Stimulated activated CD4-positive, alpha-beta T cell treated with anti-CD3 and anti-CD28 coated beads, Interleukin-4, amount 100 ng/mL, for 1 hour (primary cell): ENCODE measurements at places on chromosomes 1 and 21.

- peak; percentile 16 for DNase-seq
Observed at GRCh38 chr1:231550448-231550781, 21.9 kb downstream of the TSNAX start.

DNA sequence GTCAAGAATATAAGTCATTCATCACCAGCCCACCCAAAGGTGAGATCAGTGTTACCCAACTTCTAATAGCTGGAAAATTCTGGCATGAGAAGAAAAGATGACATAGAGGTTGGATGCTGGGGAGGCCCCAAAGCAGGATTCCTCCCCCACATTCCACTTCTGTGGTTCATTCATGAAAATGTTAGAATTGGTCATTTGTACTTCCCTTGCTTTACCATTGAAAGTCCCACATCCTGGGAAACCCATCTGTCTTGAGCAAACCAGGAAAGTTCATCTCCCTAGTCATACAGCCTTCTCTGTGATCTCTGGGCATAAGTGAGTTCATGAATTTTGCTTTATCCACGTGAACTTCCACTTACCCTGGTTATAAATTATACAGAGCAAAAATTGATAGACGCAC, 66.8 kb downstream of the SERINC2 start:
- DNase-seq = no peak

DNA sequence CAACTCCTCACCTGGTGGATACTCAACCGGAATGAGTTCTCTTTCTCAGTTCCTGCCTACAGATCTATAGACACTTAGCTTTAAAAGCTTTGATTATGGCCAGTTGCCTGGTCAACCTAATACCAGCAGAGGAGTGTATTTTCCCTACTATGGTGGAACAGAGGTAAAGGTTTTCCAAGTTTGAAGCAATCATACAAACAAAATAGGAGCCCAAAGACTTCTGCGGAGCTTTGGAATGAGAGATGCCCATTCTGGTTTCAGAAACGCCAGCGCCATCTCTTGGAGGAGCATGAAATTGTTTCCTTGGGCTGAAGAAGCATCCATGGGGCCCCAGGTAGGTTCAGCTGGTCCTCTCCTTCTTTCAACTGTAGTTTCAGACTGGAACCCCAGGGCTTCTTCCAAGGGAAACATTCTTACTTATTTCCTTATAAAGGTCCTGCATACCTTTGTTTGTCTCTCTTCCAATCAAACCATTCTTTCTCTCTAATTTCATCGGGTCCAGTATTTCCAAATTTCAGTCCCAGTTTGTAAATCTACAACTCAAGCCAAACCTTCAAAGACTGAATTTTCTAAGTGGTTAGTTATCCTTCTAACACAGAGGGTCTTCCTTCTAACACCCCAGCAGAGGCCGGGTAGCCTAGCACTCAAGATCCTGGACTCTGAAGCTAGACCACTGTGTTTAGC, 95.9 kb downstream of the KCNJ15 start:
- DNase-seq = peak; percentile 42

GRCh38 chr1:227561241-227561907, 2.0 kb upstream of the ZNF678 start:
- DNase-seq = no peak

GRCh38 chr1:171081314-171081753, 9.4 kb upstream of the FMO3 start:
- no peak for DNase-seq

DNA sequence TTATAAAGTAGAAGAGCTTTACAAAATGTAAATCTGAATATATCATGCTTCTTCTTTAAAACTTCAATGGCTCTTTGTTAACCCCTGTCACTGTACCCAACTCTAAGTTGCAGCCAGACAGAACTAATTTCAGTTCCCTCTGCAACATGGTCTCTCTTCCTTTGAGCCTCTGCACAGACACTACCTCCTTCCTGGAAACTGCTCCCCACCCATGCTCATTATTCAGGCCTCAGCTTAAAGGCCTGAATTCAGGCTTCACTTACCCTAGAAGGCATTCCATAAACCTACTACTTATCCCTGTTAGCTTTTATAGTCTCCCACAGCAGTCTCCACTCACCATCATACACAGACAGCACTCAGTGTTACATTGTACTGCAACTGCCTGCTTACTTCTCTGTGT, 2.6 kb upstream of the EEIG2 start:
- DNase-seq = no peak

DNA sequence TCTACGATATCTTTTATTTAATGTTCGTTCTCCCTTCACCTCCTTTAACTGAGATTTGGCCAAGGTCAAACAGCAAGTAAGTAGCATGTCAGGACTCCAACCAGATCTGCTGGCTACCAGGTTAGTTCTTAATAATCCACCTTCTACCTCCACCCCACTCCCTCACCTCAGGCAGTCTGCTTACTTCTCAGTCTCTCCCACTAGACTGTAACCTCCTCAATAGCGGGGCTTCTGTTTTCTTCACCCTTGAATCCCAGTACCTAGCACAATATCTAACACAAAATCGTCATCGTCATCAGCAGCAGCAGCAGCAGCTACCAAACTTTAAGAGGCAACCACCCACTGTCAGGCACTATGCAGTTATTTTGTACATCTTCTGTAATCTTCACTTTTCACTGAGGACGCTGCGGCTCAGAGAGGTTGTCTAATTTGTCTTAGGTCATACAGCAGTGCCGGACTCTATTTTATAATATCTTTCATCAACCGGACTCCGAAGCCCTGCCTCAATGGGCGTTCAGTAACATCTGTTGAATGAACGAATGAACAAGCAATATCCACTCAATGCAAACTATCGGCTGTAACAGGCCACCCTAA, 859 bp upstream of the MAGI3 start:
- DNase-seq = no peak

DNA sequence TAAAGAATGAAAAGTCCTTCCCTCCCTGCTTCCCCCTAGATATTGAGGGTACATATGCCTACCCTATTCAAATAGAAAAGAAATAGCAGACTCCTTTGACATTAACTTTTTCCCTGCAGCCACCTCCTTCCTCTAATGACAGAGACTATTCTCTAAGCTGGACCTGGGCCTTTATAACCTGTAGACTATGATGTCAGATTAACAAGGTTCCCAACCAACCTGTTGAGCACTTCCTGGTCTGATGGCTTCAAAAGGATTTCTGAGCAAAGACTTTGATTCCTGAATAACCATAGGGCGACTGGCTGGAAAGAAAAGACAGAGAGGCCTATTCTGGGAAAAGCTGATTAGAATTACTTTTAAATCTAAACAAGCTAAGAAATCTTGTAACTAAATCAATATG, 18.4 kb upstream of the C1orf216 start:
- DNase-seq = no peak

DNA sequence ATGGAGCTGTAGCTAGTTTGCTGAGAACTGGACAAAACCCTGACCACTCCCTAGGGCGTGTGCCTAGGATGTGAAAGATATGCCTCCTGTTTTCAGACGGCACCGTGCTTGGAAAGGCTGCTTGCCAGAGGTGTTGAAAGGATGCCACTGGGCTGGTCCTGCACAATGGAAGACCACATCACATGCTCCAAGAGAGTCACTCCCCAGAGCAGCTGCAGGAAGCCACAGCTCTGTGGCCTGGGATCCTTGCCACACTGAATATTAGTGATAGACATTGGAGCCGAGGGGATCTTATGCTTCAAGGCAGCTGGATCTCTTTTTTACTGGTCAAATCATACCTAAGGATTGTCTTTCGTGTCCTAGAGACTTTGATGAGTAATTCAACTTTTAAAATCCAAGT, 6.6 kb upstream of the APP start:
- no peak for DNase-seq

- no peak for DNase-seq
Observed at GRCh38 chr1:3415260-3416090, 39.0 kb upstream of the ARHGEF16 start.

DNA sequence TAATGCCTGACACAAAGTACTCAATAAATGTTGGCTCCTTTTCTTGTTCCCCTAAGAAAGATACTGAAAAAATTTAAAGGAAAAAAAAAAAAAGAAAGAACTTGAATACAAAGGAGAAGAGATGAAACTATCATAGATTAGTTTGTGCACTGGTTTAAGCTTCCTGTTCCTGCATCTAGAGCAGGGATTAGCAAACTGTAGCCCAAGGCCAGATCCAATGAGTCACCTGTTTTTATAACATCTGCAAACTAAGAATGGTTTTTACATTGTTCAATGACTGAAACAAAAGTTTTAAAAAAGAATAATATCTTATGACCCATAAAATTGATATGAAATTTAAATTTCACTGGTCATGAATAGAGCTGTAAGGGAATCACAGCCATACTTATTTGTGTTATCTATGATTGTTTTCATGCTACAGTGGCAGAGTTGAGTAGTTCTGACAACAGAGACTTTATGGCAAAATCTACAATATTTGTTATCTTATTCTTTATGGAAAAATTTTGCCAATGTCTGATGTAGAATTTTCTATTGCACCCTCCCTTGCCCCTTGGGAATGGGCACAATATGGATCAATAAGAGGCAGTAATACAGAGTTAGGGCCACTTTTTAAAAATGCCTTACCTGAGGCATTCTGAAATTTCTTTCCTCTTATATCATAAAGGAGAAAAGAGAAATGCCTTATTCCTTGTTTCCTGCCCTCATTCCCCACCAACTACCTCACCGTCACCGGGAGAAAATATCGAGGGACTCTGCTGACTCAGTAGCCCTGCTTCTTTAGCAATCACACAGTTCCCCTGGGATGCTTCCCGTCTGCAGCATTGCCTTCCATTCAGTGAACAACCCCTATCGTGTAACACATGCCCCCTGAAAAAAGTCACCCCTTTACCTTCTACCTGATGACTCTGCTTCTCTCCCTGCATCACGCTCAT, 50.6 kb downstream of the WDR64 start:
- DNase-seq = no peak

GRCh38 chr1:172149346-172149745, 271.1 kb upstream of the C1orf105 start:
- DNase-seq = no peak

DNA sequence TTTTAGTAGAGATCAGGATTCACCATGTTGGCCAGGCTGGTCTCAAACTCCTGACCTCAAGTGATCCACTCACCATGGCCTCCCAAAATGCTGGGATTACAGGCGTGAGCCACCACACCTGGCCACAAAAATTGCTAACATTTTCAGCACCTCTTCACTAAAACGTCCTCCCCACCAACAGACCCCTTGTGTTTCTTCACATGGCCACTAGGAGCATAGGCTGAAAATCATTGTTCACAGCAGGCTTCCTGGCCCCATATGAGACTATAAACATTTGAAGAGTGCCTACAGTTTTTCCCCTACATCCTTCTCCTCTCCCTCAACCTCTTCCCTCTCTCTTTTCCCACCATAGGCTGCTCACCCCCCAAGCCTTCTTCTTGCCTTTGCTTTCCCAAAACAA, 28.0 kb upstream of the SFPQ start:
- DNase-seq = no peak
